ENCODE measurements at places on chromosomes 7 and 10.
A peak's percentile ranks its signal among the peaks of the same experiment; 100 is the strongest.

GRCh38 chr10:106919871-106920282 is 244.6 kb downstream of the SORCS1 start:
- DNase-seq: no peak

DNA sequence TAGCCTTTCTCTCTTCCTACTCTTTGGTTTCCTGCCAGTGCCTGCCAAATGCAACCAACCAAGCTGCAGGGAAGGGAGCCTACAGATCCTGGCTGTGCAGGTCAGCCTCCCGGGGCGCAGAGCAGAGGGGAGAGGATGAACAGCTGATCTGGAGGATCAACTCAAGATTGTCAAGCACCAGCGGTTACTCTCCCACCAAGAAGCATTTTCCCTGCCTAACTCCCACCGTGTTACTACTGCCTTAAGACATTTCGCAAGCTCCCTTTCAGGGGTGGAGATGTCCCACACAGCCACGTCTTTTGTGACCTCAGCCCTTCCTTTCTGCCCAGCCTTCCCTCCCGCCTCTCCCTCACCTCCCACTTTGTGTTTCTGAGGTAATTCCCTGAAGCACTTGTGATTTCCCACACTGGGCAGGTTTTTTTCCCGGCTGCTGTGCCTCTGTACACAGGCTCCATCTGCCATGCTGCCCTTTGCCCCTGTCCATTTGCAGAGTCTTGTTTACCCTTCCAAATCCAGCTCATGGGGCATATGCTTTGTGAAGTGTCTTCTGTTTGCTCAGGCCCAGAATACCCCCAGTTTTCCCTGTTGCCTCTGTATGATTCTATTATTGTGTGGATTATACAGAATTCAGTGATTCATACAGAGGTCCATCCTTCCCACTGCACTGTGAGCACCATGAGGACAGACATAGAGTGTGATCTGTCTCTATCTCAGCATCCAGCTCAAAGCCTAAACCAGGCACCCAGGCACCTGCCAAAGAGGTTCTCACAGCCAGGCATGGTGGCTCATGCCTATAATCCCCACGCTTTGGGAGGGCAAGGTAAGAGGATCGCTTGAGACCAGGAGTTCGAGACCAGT is 40.9 kb upstream of the PAPSS2 start:
- no peak for DNase-seq

- no peak for DNase-seq
These were observed 85.2 kb upstream of the PLPP4 start for GRCh38 chr10:120371856-120372255.

DNA sequence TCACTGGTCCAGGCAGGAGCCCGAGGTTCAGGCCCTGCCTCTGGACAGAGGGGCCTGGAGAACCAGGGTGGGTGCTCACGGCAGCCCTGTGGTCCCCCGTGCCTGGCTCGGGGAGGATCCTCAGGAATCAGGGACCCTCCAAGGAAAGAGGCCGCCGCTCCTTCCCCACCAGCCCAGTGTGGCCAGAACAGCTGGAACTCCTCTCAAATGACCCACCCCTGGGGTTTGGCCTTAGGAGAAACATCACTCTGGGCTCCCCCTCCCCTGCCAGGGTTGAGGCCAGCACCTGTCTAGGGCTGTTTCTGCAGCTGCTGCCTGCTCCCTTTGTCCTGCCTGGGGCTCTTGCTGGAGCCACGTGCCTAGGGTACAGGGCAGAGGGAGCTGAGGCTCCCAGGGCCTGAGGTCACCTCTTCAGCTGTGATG is 161.0 kb downstream of the RNF216 start:
- DNase-seq: peak; percentile 66

DNA sequence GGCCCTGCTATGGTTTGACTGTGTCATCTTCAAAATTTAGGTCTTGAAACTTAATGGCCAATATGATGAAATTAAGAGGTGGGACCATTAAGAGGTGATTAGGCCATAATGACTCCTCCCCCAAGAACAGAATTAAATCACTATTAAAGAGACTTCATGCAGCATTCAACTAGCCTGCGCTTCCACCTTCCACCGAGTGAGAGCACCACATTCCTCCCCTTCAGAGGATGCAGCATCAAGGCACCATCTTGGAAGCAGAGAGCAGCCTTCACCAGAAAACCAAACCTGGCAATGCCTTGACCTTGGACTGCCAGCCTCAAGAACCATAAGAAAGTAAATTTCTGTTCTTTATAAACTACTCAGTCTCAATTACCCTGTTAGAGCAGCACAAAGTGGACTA is 371.1 kb upstream of the NFE2L3 start:
- no peak for DNase-seq

DNA sequence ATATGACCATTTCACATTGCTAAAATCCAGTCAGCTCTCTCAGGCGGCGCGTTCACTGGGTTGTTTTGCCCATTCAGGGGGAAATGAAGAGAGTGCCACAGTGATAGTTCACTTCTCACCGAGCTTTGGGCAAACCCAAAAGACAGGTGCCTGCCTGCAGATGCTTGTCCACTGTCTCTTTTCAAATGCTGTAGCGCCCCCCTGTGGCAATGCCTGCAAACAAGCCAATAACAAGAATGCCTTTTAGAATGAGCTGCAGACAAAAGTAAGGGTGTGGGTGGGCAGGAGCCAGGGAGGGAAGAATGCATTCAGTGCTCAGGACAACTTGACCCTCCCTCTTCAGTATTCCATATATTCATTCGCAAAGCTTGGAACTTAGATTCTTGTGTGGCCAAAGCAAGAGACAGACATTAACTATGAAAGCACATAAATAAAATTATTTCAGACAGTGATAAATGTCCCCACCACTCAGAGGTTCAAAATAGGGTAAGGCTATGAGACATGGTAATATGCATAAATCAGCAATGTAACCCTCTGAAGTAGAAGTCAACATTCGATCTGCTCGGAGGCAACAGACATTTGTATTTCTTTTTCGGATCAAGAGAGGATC is 86.9 kb downstream of the JAZF1 start:
- no peak for DNase-seq

- no peak for DNase-seq
These were observed 19.1 kb upstream of the PCGF5 start for GRCh38 chr10:91201213-91201996.

DNA sequence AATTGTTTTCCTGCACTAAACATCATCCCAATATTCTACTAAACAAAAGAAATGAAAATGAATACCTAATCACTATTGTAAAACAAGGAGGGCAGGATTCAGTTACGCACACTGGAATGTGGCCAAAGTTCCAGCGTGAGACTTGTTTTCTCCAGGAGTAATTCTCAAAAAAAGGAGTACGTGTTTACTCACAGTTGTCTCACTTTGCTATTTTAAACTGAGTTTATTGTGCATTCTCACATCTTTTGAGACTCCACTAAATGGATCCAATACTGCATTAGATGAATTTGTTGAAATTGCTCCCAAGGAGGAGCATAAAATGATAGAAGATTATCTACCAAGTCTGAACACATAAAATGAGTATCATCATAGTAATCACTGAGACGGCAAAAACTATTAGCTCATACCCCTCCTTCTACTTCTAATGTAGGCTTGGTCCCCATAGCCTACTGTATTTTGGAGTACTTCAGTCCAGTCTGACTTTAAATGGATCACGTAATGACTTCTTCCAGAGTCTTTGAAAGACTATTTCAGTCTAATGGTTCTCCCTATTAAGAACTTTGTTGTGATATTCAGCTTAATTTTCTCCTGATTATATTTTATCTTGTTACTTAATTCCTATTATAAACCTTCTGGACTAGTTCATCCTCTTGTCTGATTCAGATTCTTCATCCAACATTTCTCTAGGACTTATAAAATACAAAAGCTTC is 3.8 kb downstream of the GRM3 start:
- no peak for DNase-seq

GRCh38 chr10:110784198-110784597 is 87.5 kb upstream of the PDCD4 start:
- no peak for DNase-seq

DNA sequence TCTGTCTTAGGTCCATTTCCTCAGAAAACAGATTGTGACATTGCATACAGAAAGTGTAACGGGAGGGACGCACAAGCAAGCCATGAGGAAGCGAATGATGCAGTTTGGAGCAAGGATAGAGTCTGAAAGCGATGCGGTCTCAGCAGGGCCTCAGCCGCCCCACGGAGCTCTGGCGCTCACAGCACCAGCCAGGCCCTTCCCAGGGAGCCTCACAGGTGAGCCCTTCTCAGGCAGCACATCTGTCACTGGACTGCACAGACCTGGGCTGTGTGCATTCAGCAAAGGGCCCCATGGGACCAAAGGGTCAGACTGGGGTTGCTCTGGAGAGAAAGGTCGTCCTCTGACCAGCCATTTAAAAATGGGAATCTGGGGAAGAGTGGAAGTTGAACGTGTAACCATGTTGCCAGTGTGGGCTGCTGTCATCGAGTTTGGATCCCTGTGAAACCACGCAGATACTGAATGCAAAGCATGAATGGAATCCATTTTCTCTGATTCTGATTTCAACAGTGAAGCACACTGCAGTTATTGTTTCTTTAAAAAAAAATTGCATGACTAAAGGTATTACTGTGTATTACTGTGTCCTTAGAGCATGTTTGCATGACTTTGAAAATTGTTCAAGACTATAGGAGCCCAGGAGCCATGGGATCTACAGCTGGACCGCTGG is 350.0 kb upstream of the AKR1E2 start:
- DNase-seq: no peak

GRCh38 chr7:48505051-48505450 is 333.8 kb downstream of the ABCA13 start:
- no peak for DNase-seq

- DNase-seq: no peak
These were observed 227.8 kb upstream of the LRRTM3 start for GRCh38 chr10:66698069-66698468.

GRCh38 chr10:4296161-4296560 is 511.2 kb upstream of the KLF6 start:
- no peak for DNase-seq

DNA sequence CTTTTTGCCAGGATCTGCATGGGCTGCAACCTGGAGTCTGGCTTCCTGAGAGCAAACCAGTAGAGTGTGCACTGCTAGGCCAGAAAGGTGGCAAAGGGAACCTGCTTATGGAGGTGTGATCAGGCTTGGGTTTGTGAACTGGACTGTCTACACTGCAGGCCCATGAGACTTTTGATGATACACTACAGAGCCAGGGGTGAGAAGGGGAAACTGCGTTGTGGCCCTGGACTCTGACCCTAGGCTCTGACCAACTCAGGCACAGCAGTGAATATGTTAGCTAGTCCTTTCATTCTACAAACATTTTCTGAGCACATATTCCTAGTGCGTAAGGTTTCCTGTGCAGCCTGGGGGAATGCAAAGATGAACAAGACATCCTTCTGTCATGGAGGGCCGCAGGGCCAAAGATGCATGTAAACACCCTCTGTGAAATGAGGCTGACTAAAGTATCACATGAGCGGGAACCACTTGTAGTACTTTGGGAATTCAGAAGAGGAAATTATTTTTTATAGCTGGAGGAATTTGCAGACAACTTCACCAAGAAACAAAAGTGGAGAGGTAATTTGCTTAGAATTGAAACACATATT is 63.8 kb upstream of the HPS1 start:
- no peak for DNase-seq

- DNase-seq: no peak
These were observed 70.6 kb upstream of the GRB10 start for GRCh38 chr7:50853311-50853710.

DNA sequence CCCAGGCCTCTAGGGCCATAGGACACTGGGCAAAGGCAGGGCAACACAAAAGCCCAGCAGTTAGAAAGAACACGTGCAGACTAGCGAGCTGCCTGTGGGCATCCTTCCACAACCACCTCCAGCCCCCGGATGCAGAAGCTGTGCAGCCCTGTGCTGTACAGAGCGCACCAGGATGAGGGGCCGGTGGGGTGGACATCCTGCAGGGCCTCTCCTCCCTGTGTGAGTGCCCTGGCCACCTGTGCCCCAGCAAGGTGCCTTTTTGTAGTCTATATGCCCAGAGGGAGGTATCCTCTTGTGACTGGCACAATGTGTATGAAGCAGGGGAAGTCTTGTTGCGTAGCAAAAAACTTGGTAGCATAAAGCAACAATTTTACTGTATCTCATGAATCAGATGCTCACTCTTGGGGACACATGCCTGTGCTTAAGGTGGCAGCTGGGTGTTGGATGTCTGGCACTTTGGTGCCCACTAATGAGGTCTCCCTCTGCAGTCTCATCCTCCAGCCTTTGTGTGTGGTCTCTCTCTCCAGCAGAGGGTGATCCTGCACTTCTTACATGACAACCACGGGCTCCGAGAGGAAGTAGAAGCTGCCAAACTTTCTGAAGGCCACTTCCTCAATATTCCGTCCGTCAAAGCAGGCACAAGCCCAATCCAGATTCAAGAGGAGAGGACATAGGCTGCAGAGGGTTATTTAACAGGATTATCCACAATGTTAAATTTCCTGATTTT is 8.7 kb downstream of the NCAPG2 start:
- DNase-seq: no peak

DNA sequence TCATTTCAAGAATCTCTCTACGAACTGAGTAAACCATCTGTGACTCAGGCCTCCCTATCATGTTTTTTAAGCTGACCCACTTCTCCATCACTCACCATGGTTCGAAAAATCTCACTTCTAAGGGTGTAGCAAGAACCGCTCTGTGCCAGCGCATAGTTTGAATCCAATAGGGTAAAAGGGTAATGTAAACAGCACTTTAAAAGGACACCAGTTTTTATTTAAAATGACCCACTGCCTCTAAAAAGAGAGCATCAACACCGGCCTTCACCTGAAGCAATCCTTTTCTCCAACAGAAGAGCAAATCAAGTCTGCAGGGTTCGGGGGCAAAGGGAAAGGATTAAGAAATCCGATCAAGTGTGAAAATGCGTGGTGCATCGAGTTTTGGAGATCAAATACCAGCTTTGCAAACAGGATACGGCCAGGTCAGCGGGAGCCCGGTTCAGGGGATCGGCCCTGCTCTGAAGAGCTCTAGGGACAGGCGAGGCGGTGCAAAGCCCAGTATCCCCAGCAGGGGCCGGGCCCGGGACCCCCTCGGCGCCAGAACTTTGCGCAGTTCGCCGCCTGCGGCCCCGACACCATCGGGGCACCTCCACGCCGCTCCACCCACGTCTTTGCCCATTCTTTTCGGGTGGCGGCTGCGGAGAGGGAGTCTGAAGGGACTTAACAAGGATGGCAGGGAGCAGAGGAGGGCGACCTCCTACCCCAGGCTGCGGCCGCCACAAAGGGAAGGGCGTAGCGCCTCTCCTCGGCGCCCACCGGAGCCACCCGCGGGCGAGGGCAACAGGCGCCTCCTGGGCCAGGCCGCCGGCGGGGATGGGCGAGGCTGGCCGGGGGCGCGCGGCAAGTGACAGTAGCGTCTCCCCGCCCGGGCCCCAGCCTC is 842 bp downstream of the NMT2 start:
- DNase-seq: peak; percentile 89
